Naive thymus-derived CD4-positive, alpha-beta T cell (primary cell): ENCODE measurements at places on chromosomes 13 and 19.

DNA sequence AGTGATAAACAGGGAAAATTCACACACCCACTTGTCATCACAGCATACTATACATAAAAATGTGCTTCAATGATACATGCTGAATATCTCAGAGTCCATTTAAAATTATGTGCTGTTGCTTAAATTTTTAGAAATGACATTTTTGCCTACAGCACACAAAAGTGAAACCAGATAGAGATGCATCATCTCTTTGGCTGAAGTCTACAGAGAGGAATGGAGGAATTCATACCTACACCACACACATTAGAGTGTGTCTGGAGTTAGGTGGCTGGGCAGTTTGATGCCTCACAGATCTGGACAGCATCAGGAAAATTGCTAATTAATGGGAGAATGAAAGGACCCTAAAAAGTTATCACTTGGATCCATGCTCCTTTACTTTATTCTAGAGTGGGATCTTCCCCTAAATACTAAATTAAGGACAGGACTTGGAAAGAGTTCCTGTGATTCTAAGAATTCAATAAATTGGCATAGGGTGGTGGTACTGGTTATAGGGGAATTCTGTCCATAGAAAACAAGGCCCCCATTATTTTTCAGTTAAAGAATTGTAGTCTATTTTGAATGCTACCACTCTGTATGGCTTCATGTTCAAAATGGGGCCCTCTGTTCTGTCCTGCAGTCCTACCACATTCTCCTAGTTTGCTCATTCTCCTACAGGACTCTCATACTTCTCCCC, 41.3 kb downstream of the RCBTB2 start:
- no peak for DNase-seq

- DNase-seq: peak; percentile 53
Observed at GRCh38 chr13:31160857-31161556, 697 bp downstream of the HSPH1 start.

DNA sequence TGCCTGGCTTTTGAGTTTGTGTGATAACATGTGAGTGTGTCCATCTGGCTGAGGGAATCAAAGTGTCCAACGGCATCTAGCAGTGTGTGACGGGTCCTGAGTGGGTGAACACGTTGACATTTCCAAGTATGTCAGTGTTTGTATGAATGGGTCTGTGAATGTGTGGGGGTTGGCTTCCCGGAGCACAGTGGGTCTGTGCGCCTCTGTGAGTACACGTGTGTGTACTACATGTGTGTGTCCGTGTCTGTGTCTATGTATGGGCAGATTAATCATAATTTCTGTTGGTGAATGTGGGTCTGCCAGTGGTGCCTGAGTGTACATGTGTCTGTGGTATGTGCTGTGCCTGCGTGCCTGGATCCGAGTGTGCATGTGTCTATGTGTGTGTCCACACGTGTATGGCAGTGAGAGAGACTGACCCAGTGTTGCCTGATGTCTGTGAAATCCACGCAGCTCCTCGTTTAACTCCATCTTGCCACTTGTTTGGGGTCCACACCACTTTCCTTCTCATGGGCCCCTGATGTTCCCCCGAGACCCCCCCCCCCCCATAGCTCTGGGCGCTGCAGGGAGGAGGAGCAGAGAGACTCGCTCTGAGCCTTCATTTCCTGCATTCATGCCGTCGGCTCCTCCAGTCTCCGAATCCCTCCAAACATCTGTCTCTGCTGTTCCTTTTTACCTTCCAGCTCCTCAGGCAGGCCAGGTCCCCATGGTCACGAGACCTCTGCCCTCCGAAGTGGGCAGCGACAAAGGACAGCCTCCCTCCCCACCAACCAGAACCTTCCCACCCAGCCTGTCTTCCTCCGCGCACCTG, 5.3 kb downstream of the CCDC8 start:
- no peak for DNase-seq

DNA sequence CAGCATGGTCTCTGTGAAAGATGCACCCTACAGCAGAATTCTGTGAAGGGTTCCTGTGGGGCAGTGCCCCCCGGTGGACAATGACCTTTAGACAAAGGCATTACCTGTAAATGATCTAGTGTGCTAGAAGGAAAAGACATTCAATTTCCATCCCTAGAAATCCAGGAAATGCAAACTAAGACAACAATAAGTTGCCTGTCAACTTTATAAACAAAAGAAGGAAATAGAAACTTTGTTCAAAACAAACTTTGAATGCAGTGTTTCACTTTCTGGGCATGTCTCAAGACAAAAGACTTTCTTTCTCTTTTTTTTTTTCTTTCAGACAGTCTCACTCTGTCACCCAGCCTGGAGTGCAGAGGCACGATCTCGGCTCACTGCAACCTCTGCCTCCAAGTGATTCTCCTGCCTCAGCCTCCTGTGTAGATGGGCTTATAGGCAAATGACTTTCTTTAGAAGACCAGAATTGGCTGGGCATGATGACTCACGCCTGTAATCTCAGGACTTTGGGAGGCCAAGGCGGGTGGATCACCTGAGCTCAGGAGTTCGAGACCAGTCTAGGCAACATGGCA, 15.5 kb downstream of the TEX101 start:
- no peak for DNase-seq
